Lung microvascular endothelial cell (primary cell): ENCODE measurements at places on chromosomes 1 and 21. TPM values are rescaled to one million over a fixed set of nuclear protein-coding genes. Genes with fewer than 3 reads are reported as not detected.
A peak's percentile ranks its signal among the peaks of the same experiment; 100 is the strongest.

- no peak for DNase-seq
Observed at GRCh38 chr21:33890187-33890586, 25.4 kb downstream of the ATP5PO start.

DNA sequence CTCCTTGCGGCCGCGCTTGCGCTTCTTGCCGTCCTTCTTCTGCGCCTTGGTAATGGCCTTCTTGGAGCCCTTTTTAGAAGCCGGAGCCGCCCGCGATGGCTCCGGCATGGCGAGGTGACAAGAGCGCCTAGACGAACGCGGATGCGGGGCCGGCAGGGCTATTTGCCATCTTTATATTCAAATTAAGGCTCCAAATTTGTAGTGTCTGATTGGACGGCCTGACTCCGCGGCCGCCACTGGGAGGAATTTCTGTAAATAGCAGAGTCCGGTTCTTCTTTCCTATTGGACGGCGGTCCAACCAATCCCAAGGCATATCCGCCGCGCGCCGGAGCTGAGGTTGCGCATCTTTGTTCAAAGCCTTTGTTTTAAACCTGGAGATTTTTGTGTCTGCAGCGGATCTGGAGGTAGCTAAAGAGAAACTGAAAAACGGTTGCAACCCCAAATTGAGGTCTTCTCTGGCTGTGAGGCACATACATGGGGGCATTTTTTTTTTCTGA is 22.6 kb upstream of the RNF187 start:
- peak; percentile 81 for DNase-seq

The PDC gene
- not detected in 2 replicates for total RNA-seq

- no peak for DNase-seq
Observed at GRCh38 chr1:47722909-47723580, 274.1 kb downstream of the TRABD2B start.

The B3GALT5 gene
- total RNA-seq, result not detected in 2 replicates

GRCh38 chr1:229248821-229249817 is 21.8 kb upstream of the RAB4A start:
- DNase-seq, result no peak

- DNase-seq, result no peak
Observed at GRCh38 chr1:178923512-178923911, 52.6 kb upstream of the ANGPTL1 start.

- no peak for DNase-seq
Observed at GRCh38 chr1:96492236-96492635, 229.3 kb upstream of the PTBP2 start.

DNA sequence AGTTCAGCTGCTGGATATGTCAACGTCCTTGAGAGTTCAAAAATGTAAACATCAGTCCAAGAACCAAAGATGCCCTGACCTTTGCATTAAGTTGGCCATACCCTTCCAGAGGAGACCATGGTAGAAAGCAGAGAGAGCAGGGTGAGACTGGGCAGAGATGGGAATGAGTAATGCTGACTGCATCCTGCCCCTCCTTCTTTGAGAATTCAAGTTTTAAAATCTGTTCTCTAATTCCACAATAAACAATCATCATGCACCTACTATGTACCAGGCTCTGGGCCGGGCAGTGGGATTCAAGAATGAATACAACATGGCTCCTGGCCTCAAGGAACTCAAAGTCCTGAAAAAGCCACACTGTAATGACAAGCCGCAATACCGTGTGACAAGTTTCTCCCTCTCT is 3.9 kb upstream of the HAO2 start:
- DNase-seq, result no peak

The CELSR2 gene
- 0.65 and 0.79 TPM in 2 replicates for total RNA-seq

DNA sequence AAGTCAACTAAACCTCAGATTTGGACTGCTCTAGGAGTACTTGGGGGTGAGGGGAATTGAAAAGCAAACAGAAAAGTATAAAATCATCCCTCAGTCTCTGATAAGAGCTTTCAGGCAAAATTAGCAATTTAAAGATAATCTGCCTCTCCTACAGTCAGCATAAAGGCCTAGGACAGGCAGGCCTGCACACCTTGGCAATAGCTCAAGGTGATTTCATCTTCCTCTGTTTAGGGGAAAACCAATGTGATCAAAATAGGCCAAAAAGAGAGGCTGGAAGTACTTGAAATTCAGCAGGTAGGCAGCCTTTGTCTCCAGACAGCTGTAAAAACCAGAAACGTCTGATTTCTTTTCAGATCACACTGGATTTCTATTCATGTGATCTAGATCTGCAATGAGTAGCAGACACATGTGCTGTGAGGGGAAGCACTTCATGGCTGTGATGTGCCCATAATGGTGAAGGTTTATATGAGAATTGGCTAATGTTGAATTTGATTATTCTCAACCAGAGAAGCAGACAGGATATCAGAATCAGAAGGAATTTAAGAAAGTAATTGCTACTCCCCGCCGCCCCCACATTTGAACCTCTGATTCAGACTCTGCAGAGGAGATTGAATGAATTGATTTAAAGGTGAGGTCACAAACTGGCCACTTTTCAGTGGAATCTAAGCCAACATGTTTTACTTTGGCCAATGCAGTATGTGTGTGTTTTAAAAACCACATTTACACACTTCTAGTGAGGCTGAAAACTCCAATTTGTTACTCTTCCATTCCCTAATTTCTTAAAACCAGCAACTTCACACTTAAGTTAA is 45.8 kb upstream of the DNASE2B start:
- no peak for DNase-seq

GRCh38 chr1:83546874-83547273 is 452.1 kb downstream of the TTLL7 start:
- no peak for DNase-seq
